Heart left ventricle (tissue), 16 donors: ENCODE measurements at places on chromosomes 4 and X. TPM values are rescaled to one million over a fixed set of nuclear protein-coding genes. Genes with fewer than 3 reads are reported as not detected.
A peak's percentile ranks its signal among the peaks of the same experiment; 100 is the strongest.

The HSPA4L gene
- 9.6 TPM for total RNA-seq

GRCh38 chrX:152231106-152231505 is 92.7 kb upstream of the MAGEA10 start:
- no peak for DNase-seq

The FGF5 gene
- 0.83 TPM for total RNA-seq

DNA sequence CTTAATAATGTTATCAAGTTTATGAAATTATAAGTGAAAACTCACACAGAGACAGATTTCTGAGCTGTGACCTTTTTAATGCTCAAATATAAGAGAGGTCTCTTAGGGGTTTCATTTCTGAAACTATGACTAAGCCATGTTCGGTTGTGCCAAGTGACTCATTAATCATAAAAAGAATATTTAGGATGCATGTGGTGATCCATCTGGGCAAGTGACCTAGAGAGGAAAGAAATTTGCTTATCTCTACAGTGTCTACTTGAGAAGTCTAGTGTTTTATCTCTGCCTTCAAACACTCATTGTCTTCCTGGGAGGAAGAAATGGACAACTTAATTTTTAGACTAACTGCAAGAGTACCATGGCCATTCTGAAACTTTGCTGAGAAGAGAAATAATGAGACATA is 545.3 kb upstream of the GRID2 start:
- DNase-seq = no peak

GRCh38 chr4:100017637-100018310 is 67.7 kb upstream of the H2AZ1 start:
- no peak for DNase-seq

DNA sequence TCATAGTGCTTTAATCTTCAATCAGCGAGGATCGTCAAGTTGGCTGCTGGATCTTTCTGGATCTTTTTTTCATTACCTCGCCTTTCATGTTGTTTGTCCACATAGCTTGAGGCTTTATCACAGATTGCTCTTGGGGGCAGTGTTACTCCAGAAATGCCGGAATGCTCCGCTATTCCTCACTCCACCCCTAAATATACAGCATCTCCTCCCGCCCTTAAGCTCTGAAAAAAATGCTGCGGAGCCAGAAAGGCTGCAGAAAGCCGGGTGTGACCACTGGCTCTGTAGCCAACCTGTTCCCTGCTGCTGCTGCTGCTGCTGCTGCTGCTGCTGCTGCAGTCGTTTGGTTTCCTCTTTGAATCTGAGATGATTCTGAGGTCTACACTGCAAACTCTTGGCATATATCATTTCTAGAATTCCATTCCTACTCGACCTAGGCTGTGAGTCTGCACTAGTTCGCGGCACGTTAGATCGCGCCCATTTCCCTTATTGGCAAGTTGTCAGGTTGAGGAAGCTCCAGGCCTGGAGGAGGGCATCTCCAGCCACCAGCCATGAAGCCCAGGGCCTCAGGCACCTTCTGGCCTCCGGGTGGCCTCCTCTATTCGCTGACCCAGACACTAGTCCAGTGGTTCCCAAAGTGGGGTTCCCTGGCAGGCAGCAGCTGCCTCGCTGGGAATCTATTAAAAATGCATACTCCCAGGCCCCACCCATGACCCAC is 34.2 kb downstream of the WDR13 start:
- peak; percentile 73 for DNase-seq

DNA sequence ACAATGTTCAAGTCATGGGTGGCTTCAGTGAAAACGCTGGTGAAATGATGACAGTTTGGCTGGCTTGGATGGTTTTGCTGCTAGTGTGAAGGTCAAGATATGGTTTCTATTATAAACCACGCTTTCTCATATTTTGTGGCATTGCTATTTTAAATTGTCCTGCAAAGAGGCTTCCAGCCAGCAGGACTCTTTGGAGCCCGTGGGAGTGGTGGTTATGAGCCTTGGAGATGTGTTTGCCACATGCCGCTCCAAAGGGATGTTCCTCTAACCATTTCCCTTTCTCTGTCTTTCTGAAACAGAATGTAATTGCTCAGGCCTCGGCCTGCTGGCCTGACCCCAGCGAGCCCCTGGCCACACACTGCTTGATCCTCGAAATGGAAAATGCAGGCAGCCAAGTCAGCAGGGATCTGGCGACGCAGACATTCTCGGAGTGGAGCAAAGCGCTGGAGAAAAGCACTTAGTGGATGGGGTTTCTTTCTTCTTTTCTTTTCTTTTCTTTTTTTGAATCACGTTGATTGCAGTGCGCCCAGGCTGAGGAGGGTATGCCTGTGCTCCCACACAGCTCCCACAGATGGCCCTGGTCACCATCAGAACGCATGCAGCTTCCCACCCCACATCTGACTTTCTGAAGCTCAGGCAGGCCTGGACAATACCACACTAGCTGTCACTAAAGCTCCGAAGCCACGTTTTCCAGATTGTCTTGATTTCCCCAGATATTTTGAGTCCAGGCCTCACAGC is 114.0 kb downstream of the ENPP6 start:
- no peak for DNase-seq

GRCh38 chrX:122907375-122907774 is 276.7 kb upstream of the GRIA3 start:
- no peak for DNase-seq

The LPAR4 gene
- not detected for total RNA-seq

The MORF4L2 gene
- 189 TPM for total RNA-seq

GRCh38 chr4:80263541-80264351 is 2.7 kb upstream of the FGF5 start:
- DNase-seq = no peak

GRCh38 chr4:148159793-148160192 is 282.4 kb downstream of the NR3C2 start:
- DNase-seq = no peak

DNA sequence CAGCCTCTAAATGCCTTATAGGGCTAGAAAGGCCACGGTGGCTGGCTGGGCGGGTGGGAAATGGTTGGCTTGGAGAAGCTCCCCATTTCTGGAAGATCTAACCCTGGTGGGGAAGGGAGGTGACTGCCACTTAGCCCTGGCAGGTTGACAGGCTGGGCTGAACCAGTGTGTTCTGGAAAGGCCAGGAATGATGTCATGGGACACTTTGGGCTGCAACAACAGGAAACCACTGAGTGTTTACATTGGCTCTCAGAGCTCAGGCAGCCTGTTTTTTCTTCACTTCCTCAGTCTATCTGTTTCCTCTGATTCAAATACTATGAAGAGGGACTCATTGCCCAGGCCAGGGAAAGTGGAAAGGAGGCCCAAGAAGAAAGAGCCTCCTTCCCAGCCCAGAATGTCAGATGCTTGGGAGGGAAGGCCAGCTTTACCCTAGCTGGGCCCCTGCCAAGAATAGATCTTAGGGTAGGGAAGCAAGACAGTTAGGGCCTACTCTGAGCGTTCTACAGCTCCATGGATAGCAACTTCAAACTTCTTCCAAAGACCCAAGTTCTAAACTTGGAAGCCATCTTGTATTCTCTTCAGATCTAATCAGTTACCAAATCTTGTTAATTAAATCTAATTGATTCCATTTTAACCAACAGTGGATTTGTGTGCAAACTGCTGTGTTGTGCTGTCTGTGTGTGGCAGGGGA is 65.8 kb upstream of the MSN start:
- DNase-seq = peak; percentile 92

The PHOX2B gene
- not detected for total RNA-seq

The TSR2 gene
- total RNA-seq = 34.4 TPM

The CENPVL3 gene
- total RNA-seq = not detected

DNA sequence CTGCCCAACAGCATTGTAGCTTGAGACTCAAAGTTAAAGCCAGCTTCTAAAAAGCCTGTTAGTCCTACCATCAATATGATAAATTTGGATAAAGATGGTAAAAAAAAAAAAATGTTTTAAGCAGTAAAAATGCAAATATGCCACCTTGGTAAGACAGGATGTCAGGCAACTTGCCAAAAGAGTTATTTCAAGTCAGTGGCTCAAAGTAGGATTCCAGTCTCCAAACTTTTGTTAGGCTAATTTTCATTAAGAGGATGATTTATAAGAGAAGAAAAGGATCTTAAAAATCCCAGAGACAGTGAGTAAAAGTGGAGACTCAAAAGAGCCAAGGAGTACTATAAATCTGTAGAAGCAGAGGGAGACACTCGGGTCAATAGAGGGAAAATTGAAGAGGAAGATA is 47.5 kb downstream of the GASK1B start:
- no peak for DNase-seq

- no peak for DNase-seq
These were observed 46.2 kb upstream of the TXK start for GRCh38 chr4:48180234-48180633.

- peak; percentile 57 for DNase-seq
These were observed 42.0 kb downstream of the MAP7D3 start for GRCh38 chrX:136209016-136209738.

GRCh38 chr4:60455380-60455779 is 744.7 kb upstream of the ADGRL3 start:
- no peak for DNase-seq

DNA sequence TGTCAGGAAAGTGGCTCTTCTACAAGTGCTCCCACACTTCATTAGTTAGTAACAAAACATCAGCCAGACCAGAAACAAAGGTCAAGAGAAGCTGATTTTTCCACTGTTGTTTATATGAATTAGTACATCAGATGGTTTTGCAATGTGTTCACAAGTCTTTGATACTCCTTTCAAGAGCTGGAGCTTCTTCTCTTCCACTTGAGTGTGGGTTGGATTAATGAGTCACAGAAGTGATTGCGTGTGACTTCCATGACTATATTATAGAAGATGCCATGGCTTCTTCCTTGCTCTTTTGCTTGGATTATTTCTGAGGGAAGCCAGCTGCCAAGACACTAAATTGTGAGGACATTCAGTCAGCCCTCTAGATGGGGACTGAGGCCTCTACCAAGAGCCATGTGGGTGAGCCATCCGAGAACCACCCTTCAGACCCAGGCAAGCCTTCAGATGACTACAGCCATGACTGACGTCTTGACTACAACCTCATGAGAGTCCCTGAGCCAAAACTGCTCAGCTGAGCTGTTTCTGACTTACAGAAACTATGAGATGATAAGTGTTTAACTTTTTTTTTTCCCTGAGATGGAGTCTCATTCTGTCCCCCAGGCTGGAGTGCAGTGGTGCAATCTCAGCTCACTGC is 18.1 kb downstream of the SOWAHB start:
- DNase-seq = no peak
